ENCODE measurements at places on chromosomes 12 and 14. TPM values are rescaled to one million over a fixed set of nuclear protein-coding genes. Genes with fewer than 3 reads are reported as not detected.

Gene SLC6A15
- total RNA-seq = not detected

Gene HCAR1
- total RNA-seq = not detected

Gene ESR2
- 0.14 TPM for total RNA-seq

Gene EPYC
- not detected for total RNA-seq

Gene APOLD1
- 5.5 TPM for total RNA-seq

Gene PRH2
- total RNA-seq = not detected

Gene NPAS3
- 2.0 TPM for total RNA-seq

Gene LRRC43
- total RNA-seq = 0.64 TPM

Gene ORMDL2
- 33.5 TPM for total RNA-seq

Gene KMT2D
- total RNA-seq = 68.4 TPM

Gene ATL1
- total RNA-seq = not detected

Gene TEAD4
- total RNA-seq = 29.7 TPM

Gene MRPS35
- total RNA-seq = 52.9 TPM

Gene PMEL
- total RNA-seq = 2.4 TPM

Gene SLC38A4
- total RNA-seq = 2.2 TPM

Gene ANKRD52
- total RNA-seq = 120 TPM

Gene ESRRB
- total RNA-seq = 0.27 TPM

Gene PRB2
- total RNA-seq = not detected

Gene OTOGL
- total RNA-seq = not detected

Gene B4GALNT3
- total RNA-seq = 99.1 TPM

Gene PLCZ1
- total RNA-seq = not detected

Gene KRT2
- not detected for total RNA-seq

Gene TBX3
- 4.5 TPM for total RNA-seq

Gene CLEC2D
- 5.4 TPM for total RNA-seq

Gene CLEC2B
- not detected for total RNA-seq

Gene LRRC10
- total RNA-seq = not detected

Gene MANSC4
- not detected for total RNA-seq

Gene DEPDC4
- total RNA-seq = 0.55 TPM

Gene FBXO33
- total RNA-seq = 12.1 TPM

Gene SERPINA10
- total RNA-seq = not detected

Gene ADGRD1
- 15.7 TPM for total RNA-seq

Gene PLEKHH1
- total RNA-seq = 73.0 TPM

Gene AMIGO2
- total RNA-seq = 6.6 TPM

Gene KCNA5
- 0.60 TPM for total RNA-seq

Gene KRT82
- not detected for total RNA-seq

Gene NOVA1
- total RNA-seq = 5.7 TPM

Gene ACRBP
- total RNA-seq = 2.7 TPM

Gene OASL
- 9.0 TPM for total RNA-seq

Gene DEGS2
- 4.9 TPM for total RNA-seq

Gene KRT74
- total RNA-seq = not detected

Gene ANKLE2
- total RNA-seq = 74.6 TPM

Gene RHEBL1
- not detected for total RNA-seq

Gene GRIN2B
- 14.7 TPM for total RNA-seq

Gene CFAP54
- 0.14 TPM for total RNA-seq

Gene TAS2R42
- total RNA-seq = not detected
